ENCODE measurements at places on chromosomes 13 and 19.

- DNase-seq, result no peak
Observed at GRCh38 chr13:99805361-99805760, 166.2 kb downstream of the ZIC5 start.

- no peak for DNase-seq
Observed at GRCh38 chr13:38180670-38181069, 169.0 kb upstream of the UFM1 start.

GRCh38 chr19:51372649-51373504 lies at the start of gene NKG7:
NKG7 (minus strand) TSS chr19:51372654; CDS start chr19:51372535, 119 bp downstream.
- DNase-seq, result peak; percentile 29

DNA sequence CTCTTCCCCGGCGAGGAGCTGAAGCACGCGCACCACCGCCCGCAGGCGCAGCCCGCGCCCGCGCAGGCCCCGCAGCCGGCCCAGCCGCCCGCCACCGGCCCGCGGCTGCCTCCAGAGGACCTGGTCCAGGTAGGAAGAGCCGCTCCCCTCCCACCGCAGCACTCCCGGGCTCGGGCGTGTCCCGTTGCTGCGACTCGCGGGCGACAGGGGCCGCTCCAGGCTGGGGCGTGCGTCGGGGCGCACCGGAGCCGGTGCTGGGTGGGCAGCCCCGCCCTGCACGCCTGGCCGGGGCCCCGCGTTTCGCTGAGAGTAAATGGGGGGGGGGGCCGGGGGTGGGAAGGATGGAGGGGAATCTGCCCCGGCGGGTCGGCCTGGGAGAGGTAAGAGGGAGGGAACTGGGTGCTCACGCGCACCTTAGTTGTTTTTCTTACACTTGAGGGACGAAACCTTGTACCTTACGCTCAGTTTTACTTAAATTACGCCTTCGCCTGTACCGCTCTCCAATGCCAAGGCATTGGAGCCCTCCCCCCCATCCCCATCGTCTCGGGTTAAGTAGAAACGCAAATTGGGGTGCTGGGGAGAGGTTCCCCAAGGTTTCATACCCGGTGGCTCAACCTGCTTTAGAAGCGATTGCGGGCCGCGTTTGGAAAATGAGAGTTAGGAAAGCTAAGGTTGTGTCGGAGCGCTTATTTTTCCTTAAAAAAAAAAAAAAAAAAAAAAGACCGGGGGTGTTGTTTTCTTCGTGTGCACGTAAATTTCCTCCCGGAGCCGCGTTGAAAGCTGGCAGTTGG lies 850 bp downstream of the KLF5 start:
- DNase-seq, result no peak

GRCh38 chr13:113096052-113096744 lies 9.4 kb upstream of the F7 start:
- DNase-seq, result no peak

DNA sequence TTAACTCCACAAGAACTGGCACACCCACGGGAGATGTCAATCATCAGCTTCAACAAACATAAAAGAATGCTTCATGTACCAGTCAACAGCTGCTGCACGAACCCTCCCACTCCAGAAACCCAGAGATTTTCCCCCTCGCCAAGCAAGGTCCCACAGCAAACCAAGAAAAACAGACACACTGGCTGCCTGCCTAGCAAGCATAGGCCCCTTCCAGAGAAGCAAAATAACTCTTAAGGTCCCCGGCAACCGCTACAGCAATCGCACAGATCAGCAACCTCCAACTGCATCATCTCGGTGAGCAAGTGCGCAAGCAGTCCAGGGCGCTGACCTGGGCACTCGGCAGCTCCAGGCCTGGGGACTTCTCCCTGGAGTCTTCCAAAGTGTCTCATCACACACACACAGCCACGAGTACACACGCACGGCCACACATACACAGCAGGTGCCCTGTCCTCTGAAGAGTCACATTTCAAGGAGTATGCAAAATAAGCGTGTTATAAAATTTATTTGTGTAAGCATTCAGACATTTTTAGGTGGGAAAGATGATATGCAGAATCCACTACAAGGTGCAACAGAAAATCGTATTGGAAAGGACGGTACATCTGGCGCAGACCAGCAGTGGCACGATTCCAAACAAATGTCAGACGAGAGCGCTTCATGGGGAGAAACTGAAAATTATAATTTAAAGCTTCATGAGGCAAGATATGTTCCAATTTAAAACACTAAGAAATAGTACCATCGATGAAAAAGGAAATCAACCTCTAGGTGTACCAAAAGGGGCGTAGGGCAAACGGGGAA lies 125.0 kb downstream of the STK24 start:
- no peak for DNase-seq

- DNase-seq, result no peak
Observed at GRCh38 chr13:111117289-111117688, 2.2 kb downstream of the ARHGEF7 start.

DNA sequence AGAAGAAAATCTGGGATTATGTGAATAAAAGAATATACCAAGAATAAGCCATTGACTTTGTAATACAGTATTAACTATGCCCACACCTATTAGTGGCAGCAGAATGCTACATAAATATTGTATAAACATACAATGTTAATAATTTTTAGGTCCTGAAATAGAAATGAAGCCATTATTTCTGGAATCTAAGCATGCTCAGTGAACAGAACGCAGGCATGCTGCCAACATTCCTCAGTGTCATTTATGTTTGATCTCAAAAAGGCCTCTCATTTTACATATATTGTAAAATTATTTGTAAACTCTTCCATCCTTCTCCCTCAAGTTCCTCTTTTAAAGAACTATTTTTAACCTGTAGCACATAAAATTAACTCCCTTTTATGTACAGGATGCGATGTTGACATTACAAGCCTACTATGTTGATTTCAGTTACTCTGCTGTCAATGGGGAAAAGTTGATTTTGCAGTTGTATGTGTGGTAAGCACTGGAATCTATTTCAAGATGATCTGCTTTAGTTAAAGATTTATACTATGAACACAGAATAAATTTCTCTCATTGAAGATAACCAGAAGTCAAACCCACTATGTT lies 118.8 kb downstream of the VWA8 start:
- no peak for DNase-seq

GRCh38 chr13:44013758-44014291 lies 134.1 kb downstream of the LACC1 start:
- peak; percentile 4 for DNase-seq

GRCh38 chr19:52345162-52345561 lies 9.1 kb downstream of the ZNF610 start:
- DNase-seq, result no peak

GRCh38 chr13:96130818-96131340 lies 41.0 kb downstream of the HS6ST3 start:
- no peak for DNase-seq

- peak; percentile 7 for DNase-seq
Observed at GRCh38 chr13:43911278-43911677, 31.6 kb downstream of the LACC1 start.

- no peak for DNase-seq
Observed at GRCh38 chr19:36577271-36577996, 4.3 kb upstream of the ZNF529 start.

DNA sequence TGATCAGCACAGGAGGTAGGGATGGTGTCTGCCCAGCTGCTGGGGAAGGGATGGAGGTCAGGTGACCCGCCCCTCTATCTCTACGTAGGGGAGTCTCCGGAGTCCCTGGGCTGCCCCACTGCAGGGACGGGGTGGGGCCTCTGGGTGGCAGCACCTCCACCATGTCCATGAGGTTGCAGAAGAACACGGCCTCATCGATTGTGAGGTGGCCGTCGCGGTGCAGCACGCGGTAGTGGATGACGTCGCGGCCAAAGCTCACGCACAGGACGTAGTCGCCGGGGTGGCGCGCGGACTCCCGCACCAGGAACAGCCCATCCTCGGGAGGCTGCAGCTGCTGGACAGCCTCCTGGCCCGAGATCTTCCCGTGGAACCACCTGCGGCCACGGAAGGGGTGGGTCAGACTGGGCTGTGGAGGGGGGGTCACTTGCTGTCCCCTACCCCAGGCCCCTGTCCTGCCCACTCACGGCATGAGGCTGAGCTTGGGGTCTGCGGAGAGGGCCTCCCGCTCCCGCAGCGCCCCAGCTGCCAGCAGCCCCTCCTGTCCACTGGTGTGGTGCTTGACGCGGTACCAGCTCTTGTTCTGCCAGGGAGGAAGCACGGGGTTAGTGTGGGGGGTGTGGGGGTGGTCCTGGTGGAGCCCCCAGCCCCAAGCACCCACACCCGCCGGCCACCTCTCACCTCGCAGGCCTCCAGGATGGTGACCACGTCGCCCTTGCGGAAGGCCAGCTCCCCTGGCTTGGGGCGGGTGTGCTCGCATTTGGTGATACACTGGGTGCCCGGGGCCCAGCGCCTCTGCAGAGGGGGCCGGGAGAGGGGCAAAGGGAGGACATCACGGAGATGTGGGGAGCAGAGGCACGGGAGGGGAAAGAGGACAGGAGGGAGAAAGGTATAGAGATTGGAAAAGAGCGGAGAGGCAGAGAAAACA lies 2.3 kb downstream of the MATK start:
- no peak for DNase-seq

DNA sequence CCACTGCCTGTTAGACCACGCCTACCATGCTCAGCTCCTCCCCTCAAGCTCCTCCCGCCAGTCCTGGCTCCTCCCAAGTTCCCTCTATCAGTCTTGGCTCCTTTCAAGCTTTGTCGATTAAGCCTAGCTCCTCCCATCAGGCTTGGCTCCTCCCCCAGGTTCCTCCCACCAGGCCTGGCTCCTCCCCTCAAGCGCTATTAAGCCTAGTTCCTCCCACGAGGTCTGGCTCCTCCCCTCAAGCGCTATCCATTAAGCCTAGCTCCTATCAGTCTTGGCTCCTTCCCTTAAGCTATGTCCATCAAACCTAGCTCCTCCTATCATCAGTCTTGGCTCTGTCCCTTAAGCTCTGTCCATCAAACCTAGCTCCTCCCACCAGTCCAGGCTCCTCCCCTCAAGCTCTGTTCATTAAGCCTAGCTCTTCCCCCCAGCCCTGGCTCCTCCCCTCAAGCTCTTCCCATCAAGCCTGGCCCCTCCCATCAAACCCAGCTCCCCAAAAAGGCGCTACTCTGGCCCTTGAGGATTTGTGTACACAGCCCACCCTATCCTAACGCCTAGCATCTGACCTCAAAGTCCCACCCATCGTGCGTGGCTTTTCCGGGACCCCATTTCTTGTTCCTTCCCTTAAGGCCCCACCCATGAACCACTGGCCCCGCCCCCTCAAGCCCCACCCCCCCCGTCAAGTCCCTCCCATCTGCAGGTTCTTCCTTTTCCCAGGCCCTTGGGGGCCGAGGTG lies 10.0 kb downstream of the CAMSAP3 start:
- no peak for DNase-seq

DNA sequence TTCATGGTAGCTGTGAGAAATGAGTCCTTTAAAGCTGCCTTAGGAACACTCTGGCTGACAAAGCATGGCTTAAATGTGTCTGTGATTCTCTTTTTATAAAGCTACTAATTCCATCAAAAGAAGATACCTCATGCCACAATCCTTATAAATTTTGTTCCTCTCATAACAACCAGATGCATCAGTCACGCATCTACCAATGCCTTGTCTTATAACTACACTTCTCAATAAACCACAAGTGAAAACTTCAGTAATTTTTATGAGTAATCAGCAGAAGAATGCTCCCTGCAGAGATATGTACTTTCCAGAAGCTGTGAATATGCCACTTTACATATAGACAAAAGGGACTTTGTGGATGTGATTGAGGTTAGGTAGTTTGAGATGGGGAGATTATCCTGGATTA lies 147.8 kb downstream of the SUCLA2 start:
- no peak for DNase-seq
